ENCODE measurements at places on chromosomes 13 and 19.
A peak's percentile ranks its signal among the peaks of the same experiment; 100 is the strongest.

DNA sequence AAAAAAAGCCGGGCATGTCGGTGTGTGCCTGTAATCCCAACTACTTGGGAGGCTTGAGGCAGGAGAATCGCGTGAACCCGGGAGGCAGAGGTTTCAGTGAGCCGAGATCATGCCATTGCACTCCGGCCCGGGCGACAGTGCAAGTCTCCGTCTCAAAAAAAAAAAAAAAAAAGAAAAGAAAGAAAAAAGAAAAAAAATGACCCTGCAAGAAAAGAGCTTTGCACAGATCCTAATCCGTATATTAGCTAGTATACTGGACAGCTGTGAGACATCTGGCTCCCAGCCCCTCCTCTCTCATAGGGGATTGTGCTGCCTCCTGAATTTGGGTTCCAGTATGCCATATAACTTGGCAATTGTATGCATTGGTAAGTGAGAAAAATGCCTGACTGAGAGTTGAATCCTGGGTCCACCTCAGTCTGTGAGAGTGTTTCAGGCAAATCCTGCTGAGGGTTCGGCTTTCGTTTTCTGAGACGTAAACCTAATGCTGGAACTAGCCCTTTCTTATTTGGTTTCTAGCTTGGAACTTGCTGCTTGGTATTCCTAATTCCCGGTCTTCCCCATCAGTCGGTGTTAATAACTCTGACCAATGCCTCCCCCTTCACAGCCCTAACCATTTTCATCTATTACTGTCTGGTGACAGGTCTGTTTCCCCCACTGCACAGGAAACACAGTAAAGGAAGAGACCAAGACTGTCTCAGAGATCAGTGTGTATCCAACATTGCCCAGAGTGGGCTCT is 1.3 kb upstream of the AKT2 start:
- DNase-seq: no peak

DNA sequence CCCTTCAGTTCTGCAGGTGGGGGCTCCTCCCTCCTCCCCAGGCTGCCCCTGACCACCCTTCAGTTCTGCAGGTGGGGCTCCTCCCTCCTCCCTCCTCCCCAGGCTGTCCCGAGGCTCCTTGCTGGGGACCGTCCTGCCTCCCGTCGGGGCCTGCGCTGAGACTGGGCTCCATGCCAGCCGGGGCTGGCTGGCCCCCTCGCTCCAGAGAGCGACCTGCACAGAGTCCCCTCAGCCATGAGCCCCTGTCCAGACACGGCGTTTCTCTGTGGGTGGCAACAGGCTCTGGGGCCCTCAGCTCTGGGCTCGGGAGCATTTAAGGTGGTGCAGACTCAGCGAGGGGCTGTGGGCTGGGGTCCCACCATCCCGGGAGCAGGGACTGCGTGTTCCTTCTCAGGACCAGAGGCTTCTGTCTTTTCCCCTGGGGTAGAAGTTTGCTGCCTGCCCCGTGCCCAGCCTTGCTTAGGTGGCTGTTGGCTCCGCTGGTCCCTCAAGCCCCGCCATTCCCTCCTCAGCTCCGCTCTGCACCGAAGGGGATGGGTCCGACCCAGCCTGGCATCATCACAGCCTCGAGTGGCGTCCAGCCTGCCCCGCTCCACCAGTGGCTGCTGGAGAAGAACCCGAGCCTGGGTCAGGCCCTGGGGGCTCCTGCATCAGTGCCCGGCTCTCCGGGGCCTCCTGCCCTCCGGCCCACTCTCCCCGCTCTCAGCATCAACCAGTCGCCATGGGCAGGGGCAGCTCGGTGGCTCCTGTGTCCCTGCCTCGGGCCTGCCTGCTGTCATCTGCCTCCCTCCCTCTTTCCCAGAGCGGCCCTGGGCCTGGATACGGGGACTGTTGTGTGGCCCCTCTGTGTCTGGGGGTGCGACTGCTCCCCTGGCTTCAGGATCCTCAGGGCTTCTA is 27.6 kb downstream of the CSNK1G2 start:
- DNase-seq: no peak

DNA sequence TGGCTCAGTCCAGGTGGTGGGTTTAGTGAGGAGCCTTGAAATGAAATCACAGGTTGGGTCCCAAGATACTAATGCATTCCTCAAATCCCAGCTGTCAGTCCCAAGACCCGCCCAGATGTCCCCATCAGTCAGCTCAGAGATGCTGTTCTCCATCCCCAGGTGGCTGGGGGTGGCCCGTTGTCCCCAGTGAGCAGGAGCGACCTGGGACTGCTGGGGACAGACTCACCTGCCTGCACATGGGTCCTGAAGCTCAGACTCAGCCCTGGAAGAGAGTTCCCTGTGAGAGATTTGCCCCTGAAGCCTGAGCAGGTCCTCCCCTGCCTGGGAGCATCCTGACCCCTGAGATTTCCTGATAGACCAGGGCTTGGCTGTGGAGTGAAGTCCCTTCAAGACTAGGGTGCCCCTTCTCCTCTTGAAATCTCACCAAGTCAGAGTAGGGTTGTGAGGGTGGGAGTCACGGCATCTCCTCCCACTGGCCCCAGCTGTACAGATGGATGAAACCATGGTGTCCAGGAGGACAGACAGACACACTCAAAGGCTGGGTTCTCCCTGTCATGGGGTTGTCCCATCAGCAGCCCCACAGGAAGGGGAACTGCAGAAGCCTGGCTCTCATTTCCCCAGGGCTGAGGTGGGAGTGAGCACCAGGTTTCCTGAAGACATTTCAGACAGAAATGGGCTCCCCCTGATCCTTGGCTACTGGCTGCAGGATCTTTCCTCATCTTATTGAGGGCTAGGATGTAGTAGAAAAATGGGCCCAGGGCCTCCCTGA is 14.4 kb downstream of the LILRA5 start:
- peak; percentile 66 for DNase-seq

GRCh38 chr19:27843861-27844260 is 1369.1 kb downstream of the UQCRFS1 start:
- DNase-seq: no peak

DNA sequence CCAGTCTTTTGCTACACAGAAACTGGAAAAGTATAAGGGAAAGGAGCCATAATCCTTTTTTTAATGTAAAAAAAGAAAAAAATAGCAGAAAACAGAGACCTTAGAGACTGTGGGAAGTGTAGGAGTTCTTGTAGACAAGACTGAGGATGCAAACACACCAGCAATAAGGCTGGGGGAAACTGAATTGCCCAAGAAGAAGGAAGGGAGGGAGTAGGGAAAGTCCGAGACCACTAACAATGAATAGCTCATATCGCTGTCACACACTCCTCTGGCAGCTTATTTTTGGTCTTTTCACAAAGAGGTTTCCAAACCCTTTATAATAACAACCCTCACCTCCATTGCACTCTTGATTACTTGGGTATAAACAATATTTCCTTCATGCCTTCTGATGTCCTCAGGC is 952.0 kb downstream of the SLITRK5 start:
- DNase-seq: peak; percentile 6

- DNase-seq: no peak
Observed at GRCh38 chr13:75647126-75647784, 11.1 kb downstream of the LMO7 start.

GRCh38 chr13:109146912-109147647 is 517.7 kb downstream of the MYO16 start:
- DNase-seq: no peak

GRCh38 chr19:19610376-19611202 is 7.9 kb downstream of the PBX4 start:
- no peak for DNase-seq

DNA sequence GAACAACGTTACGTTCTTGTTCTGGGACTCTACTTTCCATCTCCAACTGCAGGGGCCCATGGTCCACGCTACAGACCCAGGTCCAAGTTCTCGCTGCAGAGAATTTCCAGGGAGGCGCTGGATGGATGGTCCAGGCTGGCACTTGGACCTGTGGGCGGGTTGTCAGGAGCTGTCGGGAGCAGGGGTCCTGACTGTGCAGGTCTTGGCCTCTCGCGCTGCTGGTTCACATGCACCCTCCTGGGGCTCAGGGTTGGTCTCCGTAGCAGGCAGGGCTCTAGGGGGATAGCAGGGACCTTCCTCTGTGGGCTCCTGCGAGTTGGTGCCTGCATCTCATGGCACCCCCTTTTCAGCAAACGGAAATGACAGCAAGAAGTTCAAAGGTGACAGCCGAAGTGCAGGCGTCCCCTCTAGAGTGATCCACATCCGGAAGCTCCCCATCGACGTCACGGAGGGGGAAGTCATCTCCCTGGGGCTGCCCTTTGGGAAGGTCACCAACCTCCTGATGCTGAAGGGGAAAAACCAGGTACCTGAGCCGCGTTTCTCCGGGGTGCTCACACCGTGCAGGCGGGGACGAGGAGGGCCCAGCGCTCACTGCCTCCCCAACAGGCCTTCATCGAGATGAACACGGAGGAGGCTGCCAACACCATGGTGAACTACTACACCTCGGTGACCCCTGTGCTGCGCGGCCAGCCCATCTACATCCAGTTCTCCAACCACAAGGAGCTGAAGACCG is 6.6 kb downstream of the PTBP1 start:
- DNase-seq: no peak

GRCh38 chr13:40496035-40496810 is 170.2 kb downstream of the FOXO1 start:
- no peak for DNase-seq

DNA sequence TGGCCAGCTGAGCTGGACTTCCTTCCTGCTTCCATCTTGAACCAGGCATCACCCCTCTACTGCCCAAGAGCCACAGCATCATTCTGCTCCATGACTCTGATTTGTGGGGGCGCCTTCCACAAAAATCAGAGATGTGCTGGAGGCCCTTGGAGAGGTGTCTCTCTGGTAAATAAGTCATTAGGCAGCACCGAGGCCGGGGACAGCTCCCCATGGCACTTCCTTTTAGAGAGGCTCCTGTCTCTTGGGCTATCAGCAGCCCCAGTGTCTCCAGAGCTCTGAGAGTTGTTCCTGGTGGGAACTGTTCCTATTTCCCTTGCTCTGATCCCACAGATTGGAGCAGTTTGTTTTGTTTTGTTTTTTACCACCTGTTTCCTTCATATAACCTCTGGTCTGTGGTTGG is 19.9 kb downstream of the NWD1 start:
- no peak for DNase-seq

GRCh38 chr19:32802840-32803239 is 66.7 kb downstream of the SLC7A9 start:
- DNase-seq: no peak

DNA sequence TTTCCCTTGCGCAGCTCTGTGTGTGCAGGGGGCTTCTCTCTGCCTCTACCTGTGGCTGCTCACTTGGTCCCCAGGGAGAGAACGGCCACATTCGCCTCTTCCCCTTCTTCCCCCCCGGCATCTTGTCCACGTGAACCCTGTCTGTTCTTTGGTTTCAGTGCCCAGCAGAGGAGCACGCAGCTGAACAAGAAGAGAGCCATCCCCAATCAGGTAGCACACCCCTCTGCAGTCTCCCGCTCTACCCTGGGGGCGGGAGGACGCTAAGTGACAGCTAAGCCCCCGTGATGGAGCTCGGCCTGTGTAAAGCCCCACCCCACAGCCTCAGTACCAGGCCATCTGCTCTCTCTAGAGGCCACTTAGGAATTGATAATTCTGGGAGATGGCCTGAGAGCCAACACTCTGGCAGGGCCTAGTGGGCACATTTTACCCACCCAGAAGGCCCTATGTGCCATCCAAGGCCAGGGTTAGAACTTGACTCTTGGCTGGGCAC is 30.2 kb downstream of the TMED1 start:
- DNase-seq: no peak

GRCh38 chr13:27034678-27035111 is 136.9 kb downstream of the USP12 start:
- no peak for DNase-seq

- DNase-seq: peak; percentile 11
Observed at GRCh38 chr13:101624210-101624922, 171.9 kb downstream of the ITGBL1 start.

GRCh38 chr19:55091126-55091910 is 15.6 kb downstream of the EPS8L1 start:
- DNase-seq: no peak

DNA sequence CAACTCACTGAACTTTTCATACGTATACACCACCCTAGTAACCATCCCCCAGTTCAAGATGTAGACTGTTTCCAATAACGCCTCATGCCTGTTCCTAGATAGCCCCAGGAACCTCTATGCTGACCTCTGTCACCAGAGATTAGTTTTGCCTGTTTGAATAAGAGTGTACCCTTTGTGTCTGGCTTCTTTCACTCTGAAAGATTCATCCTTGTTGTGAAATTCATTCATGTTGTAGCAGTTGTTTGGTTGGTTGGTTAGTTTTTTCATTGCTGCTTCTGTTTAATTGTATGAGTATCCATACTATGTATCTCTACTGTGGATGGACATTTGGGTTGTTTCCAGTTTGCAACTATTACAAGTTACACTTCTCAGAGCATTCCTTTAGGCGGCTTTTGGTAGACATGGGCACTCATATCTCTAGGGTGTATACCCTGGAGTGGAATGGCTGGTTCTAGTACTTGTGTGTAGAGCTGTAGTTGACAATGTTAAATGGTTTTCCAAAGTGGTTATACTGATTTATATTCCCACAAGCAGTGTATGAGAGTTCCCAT is 1.6 kb downstream of the RNASEH2B start:
- no peak for DNase-seq

DNA sequence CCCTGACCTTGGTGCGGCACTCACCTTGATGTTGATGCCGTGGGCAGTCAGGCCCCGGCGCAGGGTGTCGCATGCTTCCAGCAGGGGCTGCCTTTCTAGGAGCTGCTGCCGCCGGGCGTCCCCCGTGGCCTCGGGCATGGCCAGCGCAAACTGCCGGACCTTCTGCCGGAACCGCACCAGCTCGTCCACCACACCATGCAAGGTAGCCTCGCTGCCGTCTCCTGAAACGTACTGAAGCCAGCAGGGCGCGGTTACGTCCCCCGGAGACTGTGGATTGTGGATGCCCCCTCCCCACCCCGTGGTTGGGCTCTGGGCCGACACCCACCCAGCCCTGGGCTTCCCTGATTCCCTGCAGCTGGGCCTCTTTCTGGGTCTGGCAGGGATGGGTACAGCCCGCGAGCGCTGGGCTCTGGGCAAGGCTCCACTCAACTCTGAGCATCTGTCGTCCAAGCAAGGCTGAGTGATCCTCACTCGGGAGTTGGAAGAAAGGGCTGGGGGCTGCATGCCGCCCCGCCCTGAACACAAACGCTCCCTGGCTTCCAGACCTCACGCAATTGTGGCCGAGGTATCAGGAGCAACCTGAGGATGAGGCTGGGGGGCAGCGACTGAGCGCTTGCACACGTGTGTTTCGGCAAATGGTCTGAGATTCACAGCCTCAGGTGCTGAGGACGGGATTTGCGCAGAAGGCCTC is 27.1 kb downstream of the NAXD start:
- DNase-seq: no peak

All from inflammatory macrophage treated with lipopolysaccharide for 4 hours (primary cell).